Activated CD4-positive, alpha-beta T cell treated with anti-CD3 and anti-CD28 coated beads, Interleukin-2, amount 50 U/mL, for 24 hours (primary cell): ENCODE measurements at places on chromosomes 12 and 14.

GRCh38 chr14:90831821-90832220, 15.6 kb upstream of the TTC7B start:
- DNase-seq, result no peak

DNA sequence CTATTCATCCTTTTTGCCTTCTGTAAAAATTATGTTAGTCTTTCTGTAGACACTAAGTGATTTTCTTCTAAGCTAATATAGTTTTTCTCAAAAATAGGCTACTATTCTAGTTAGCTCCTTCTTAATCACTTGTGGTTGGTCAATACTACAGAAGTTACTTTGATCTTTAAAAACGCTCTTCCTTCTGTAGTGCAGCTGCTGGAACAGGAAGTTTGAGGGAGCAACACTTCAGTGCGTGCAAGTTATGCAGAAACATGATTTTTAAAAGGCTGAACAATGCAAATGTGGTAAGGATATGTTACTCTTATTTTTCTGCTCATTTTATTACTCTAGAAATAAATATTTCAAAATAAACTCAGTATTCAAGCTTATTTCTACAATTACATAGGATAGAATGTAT, 11.1 kb upstream of the RERGL start:
- no peak for DNase-seq

- no peak for DNase-seq
These were observed 231.2 kb upstream of the LHX5 start for GRCh38 chr12:113702836-113703235.

GRCh38 chr12:130498589-130499385, 161.1 kb downstream of the PIWIL1 start:
- DNase-seq, result no peak

GRCh38 chr14:103255555-103255954, 78.5 kb upstream of the EIF5 start:
- no peak for DNase-seq
